ENCODE measurements at places on chromosomes 2 and 18. TPM values are rescaled to one million over a fixed set of nuclear protein-coding genes. Genes with fewer than 3 reads are reported as not detected.
A peak's percentile ranks its signal among the peaks of the same experiment; 100 is the strongest.

GRCh38 chr2:57973621-57974186 is 72.9 kb upstream of the VRK2 start:
- H3K27me3 ChIP-seq, result no peaks in the 10 kb centered on the region
- DNase-seq, result no peak
- no peaks in the 10 kb centered on the region for H3K36me3 ChIP-seq
- no peaks in the 10 kb centered on the region for H3K4me1 ChIP-seq
- no peak overlapping the region for H3K4me3 ChIP-seq
- H3K27ac ChIP-seq, result no peak overlapping the region

DNA sequence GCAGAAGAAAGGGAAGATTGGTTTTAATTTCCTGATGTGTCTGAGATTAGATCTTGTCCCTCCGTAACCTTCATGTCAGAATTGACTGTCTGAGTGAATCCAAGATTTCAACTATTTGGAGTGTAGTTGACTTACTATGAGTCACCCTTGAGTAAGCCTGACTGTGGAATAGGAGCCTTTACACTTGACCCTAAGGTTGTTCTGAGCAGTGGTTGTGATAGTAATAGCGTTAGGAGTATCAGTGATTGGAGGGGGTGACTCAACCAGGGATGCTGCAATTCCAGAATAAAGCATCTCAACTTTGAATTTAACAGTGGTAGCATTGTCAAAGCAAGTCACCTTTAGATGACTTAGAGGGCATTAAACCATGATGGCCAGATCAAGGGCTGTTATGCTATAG is 979.5 kb upstream of the FAM98A start:
- no peaks in the 10 kb centered on the region for H3K27me3 ChIP-seq
- no peaks in the 10 kb centered on the region for H3K4me1 ChIP-seq
- H3K4me3 ChIP-seq, result no peak overlapping the region
- DNase-seq, result no peak

DNA sequence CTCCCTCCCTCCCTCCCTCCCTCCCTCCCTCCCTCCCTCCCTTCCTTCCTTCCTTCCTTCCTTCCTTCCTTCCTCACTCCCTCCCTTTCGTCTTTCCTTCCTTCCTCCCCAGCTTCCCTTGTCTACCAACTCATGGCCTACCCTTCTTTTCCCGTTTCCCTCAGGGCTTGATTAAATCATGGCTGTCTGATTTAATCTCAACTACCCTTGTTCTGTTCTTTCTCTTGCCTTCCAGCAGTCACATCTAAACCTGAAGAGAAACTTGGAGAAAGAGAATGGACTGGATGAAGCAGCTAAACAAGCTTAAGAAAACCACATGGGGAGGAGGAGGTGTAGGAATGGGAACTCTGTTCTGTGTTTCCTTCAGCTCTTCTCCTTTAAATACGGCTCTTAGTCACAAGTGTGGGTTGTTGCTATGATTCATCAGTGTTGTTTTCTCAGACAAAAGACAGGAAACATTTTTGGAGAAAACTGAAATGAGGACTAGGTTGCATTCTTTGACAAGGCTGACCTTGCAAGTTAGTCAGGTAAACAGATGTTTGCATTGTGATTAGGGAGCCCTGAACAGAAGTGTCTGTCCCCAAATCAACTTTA is 177.9 kb downstream of the LRRTM1 start:
- no peaks in the 10 kb centered on the region for H3K4me1 ChIP-seq
- no peak for DNase-seq

DNA sequence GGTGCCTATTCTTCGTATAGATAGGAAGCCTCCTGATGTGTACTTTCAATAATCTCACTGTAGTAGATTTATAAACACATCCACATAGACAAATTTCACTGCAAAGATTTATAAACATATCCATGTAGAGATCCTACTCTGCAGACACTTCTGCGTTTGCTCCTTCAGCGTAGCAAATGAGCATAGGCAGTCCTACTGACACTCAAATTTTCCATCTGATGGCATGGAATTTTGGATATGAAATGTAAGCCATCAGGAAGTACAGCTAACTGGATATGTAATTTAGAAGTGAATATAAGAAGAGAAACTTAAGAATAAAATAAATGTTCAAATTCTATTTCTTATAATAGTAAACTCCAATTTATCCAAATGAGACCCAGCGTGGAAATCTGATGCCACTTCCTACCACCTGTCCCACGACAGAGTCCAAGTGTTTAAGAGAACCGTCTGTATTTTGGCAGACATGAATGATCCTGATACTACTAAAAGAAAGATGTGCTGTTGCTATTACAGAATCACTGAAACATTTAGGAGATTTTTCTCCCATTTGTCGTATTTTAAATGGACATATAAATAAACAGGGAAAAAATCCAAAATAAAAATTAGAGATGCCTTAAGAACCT is 86.0 kb downstream of the DTNA start:
- H3K4me1 ChIP-seq, result no peaks in the 10 kb centered on the region
- no peaks in the 10 kb centered on the region for H3K27me3 ChIP-seq

GRCh38 chr2:43214253-43214652 is 12.2 kb downstream of the ZFP36L2 start:
- no peak overlapping the region for H3K27ac ChIP-seq
- no peak for DNase-seq
- no peak overlapping the region for H3K4me3 ChIP-seq
- peaks cover 2% of the 10 kb centered on the region for H3K36me3 ChIP-seq
- H3K27me3 ChIP-seq, result no peaks in the 10 kb centered on the region

DNA sequence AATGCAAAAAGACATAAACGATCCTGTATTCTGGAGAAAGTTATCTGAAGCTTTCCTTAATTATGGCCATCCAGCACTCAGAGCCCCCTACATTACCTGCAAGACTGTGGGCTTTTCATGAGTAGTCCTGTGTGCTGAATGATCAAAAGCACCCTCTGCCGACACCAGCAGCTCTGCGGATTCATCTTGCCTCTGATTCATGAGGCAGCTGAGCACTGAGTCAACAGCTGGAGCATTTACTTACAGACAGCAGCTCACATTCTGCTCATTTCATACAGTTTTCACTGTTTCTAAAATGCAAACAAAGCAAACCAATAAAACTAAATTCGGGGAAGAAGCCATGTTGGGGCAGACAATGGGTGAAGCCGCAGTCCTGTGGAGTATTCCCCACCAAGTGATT is 886.5 kb downstream of the CNTNAP5 start:
- H3K4me3 ChIP-seq, result no peak overlapping the region
- no peaks in the 10 kb centered on the region for H3K4me1 ChIP-seq
- no peaks in the 10 kb centered on the region for H3K27me3 ChIP-seq
- H3K36me3 ChIP-seq, result no peaks in the 10 kb centered on the region

- no peak for DNase-seq
- H3K27me3 ChIP-seq, result no peaks in the 10 kb centered on the region
- H3K27ac ChIP-seq, result peak overlapping the region; percentile 67
- no peak overlapping the region for H3K4me3 ChIP-seq
- H3K36me3 ChIP-seq, result peaks cover 49% of the 10 kb centered on the region
- H3K4me1 ChIP-seq, result peaks cover 87% of the 10 kb centered on the region
Measured at GRCh38 chr2:197261808-197262226, 48.8 kb downstream of the ANKRD44 start.

GRCh38 chr2:194003911-194004310 is 1653.1 kb upstream of the SLC39A10 start:
- H3K27ac ChIP-seq, result no peak overlapping the region
- no peaks in the 10 kb centered on the region for H3K4me1 ChIP-seq
- H3K4me3 ChIP-seq, result no peak overlapping the region
- H3K36me3 ChIP-seq, result no peaks in the 10 kb centered on the region

DNA sequence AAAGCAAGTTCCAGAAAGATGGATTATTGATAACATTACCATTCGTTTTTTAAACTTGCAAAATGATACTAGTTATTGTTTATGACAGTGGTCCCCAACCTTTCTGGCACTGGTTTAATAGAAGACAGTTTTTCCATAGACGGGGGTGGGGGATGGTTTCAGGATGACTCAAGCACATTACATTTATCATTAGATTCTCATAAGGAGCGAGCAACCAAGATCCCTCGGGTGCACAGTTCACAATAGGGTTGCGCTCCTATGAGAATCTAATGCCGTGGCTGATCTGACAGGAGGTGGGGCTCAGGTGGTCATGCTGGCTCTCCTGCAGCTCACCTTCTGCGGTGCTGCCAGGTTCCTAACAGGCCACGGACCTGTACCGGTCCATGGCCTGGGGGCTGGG is 86.2 kb downstream of the BCL2 start:
- H3K27ac ChIP-seq, result no peak overlapping the region
- peaks cover 77% of the 10 kb centered on the region for H3K36me3 ChIP-seq
- no peak for DNase-seq
- no peak overlapping the region for H3K4me3 ChIP-seq
- H3K27me3 ChIP-seq, result no peaks in the 10 kb centered on the region

- no peak for DNase-seq
- H3K27ac ChIP-seq, result no peak overlapping the region
- H3K36me3 ChIP-seq, result no peaks in the 10 kb centered on the region
- no peaks in the 10 kb centered on the region for H3K27me3 ChIP-seq
- no peaks in the 10 kb centered on the region for H3K4me1 ChIP-seq
Measured at GRCh38 chr2:140154271-140154670, 1374.1 kb upstream of the NXPH2 start.

GRCh38 chr2:143759455-143759854 is 630.2 kb downstream of the ARHGAP15 start:
- no peak for DNase-seq
- H3K4me1 ChIP-seq, result no peaks in the 10 kb centered on the region
- H3K4me3 ChIP-seq, result no peak overlapping the region
- peaks cover 9% of the 10 kb centered on the region for H3K36me3 ChIP-seq

DNA sequence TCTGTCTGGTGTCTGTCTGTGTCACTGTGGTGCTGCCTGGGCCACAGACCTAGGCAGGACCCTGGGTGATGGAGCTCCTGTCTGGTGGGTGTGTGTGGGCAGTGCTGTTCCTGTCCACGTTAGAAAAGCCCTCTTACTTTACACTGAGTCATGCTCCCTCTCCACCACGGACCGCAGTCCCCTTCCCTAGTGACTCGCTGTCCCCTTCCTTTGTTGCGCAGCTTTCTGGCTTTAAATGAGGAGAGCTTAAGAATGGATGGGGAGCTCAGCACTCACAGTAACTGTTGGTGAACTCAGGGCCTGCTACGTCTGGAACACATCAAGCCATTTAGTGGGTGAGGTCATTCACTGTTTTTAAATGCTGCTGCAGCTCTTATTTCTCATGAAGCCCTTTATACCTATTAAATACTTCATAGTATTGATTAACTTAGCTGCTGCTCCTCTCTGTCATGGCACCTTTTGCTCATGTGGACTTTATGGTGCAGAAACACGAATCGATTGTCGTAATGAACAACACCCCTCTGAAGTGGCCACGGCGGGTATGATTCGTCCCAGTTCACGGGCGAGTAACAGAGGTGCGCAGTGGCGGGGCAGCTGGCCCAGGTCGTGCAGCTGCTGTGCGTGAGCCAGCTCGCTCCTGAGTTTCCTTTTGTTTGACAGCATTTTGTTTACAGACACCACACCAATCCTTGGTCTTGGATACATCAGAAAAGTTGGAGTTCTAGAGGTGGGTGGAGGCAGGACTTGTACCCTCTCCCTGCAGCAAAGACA is 100.4 kb downstream of the LDLRAD4 start:
- H3K27me3 ChIP-seq, result peaks cover 2% of the 10 kb centered on the region
- no peak overlapping the region for H3K4me3 ChIP-seq
- H3K27ac ChIP-seq, result no peak overlapping the region
- no peak for DNase-seq

Gene CFAP210
- total RNA-seq, result not detected

Gene HSBP1L1
- 9.0 TPM for total RNA-seq

Gene UGT1A4
- not detected for total RNA-seq

Gene DYSF
- total RNA-seq, result not detected

Gene STON1
- total RNA-seq, result 3.0 TPM

Gene FLACC1
- 3.1 TPM for total RNA-seq

Gene B3GNT7
- not detected for total RNA-seq

Gene REG1A
- total RNA-seq, result not detected

Gene ITPRIPL1
- total RNA-seq, result 43.7 TPM

Gene KIAA1328
- total RNA-seq, result 7.4 TPM

All from activated CD4-positive, alpha-beta memory T cell treated with anti-CD3 and anti-CD28 coated beads, Interleukin-2, amount 10 ng/mL, durations not matched to agents 7 days and 5 days (primary cell).